ENCODE measurements at places on chromosomes 7 and 10.

GRCh38 chr10:49177391-49178355, 10.5 kb downstream of the TMEM273 start:
- no peak for DNase-seq

DNA sequence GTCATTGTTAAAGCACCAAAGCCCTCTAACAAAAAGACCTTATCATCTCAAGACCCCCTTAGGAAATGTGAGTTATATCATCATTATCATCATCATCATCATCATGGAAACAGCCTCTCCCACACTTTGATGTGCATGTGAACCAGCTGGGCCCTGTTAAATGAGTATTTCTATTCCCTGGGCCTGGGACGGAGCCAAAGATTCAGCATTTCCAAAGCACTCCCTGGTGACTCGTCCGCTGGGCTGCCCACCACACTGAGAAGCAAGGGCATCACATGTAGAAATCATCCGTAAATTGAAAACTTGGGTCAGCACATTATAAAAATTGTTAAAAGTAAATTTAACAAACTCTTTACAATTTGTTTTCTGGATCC, 88.6 kb downstream of the PTPRN2 start:
- DNase-seq: peak; percentile 47

DNA sequence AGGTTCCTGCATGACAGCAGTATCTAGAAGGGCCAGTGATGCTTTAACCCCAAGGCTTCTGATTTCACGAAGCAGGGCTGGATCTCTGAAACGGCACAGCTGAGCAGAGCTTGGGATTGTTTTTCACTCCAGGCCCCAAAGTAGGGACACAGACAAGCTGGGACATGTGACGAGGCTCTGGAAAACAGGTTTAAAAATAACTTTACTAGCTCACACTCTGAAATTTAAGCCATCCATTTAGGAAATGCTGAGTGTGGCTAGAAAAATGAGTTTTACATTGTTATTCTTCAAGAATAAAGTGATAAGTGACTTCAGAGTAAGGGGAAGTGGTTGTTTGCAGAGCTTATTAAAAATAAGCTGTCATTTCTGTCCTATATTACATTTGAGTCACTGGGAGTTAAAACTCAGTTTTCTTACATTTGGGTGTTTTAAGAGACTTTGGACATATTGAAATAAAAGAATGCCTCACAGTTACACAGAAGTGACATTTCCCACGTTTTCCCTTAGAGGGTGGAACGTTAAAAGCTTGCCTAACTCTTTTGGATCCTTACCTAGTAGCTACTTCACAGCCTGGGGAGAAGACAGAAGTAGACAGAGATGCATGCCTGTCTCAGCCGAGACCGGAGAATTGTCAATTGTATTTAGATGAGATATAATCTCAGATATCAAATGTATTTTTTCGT, 107.8 kb downstream of the GALNT17 start:
- no peak for DNase-seq

DNA sequence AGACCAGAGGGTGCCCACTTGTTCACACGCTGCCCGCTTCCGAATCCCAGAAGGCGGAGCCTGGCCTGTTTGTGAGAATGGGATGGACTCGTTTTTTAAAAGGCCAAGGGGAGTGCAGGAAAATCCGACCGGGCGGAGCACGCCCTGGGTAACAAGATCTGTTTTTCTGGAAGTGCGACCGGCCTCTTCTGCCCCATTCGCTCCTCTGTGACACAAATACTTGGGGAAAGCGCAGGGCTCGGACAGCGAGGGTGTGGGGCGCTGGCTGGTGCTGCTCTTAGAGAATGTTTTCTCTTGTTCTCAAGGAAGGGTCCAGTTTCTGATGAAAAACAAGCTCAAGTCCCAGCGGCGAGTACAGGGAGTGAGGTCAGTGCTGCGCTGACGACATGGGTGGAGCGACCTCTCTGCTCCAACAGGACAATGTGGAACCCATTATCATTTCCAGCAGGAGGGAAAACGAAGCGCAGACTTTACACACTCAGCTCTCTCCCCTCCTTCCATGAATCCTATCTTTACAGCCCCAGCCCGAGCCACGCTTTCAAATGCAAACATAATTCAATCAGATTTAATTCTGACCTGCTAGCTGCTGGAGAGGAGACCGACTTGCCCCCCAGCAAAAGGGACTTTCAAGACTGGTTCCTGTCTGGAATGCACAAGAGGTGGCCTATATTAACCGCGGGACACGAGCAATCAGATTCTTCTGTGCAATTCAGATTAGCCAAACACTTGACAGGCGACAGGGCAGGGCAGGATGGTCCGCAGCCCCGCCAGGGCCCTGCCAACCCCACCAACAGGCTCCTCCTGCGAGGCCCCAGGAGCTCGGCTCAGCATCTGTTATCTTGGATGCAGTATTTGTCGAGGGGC, 1.1 kb downstream of the RADIL start:
- DNase-seq: peak; percentile 30

- DNase-seq: peak; percentile 23
Observed at GRCh38 chr7:111855161-111855841, 293.0 kb upstream of the IMMP2L start.

- no peak for DNase-seq
Observed at GRCh38 chr10:61170594-61170993, 226.6 kb upstream of the RHOBTB1 start.

- no peak for DNase-seq
Observed at GRCh38 chr7:151308791-151309190, 32.8 kb upstream of the NUB1 start.

- DNase-seq: no peak
Observed at GRCh38 chr10:86389441-86390193, 23.0 kb upstream of the GRID1 start.

- DNase-seq: no peak
Observed at GRCh38 chr10:95785317-95785716, 29.4 kb downstream of the ENTPD1 start.

GRCh38 chr7:27141923-27142579, 1.4 kb downstream of the HOXA5 start:
- no peak for DNase-seq

Data from NCI-H1092 treated with DMSO at 0.1 percent for 48 hours (cell line).